ENCODE measurements at places on chromosomes 2 and 18. TPM values are rescaled to one million over a fixed set of nuclear protein-coding genes. Genes with fewer than 3 reads are reported as not detected.

Gene COLEC11
- total RNA-seq, result 0.43 TPM

GRCh38 chr2:100218552-100218951, 76.2 kb upstream of the AFF3 start:
- DNase-seq, result no peak

DNA sequence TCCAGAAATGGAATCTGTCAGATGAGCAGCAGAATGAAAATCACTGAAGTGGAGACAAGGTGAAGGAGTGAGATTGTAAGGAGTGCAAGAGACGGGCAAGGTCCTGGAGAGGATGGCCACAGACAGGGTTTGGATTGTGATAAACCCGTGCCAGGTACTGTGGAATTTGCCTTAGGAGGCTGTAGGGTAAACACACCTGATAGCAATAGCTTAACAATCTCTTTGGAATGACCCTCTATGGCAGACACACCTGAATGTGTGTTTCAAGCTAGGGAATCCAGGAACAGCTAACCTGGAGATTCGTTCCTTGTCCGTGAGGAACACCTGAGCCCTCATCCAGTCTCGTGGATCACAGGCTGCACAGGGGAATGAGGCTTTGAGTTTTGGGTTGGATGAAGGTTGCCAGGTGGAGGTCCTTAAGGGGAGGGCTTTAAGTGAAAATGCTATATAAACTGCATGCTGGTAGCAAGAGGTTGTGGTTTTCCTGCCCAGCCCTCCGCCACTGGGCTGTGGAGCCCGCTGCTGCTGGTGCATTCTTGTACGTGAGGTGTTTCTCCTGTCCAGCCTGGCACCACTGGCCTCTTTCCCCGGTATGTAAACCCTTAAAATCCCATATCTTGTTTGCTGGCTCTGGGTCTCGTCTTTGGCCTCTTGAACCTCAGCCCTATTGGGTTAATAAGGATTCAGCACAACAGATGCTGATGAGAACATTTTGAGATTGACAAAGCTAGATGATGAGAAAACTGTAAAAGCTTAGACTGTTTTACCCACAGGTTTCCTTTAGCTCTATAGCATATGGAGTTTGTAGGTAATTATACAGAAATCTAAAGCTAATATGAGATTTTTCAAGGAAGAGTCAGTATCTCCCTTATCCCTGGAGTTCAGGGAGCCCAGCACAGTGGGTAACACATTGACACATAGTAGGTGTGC, 117.9 kb downstream of the ARHGAP15 start:
- DNase-seq, result no peak

GRCh38 chr2:105853354-105854088, 108.8 kb downstream of the NCK2 start:
- no peak for DNase-seq

GRCh38 chr2:167134381-167135072, 246.2 kb downstream of the XIRP2 start:
- no peak for DNase-seq

- DNase-seq, result peak; percentile 50
Measured at GRCh38 chr2:167480232-167480985, 592.1 kb downstream of the XIRP2 start.
